ENCODE measurements at places on chromosomes 12 and 14.

DNA sequence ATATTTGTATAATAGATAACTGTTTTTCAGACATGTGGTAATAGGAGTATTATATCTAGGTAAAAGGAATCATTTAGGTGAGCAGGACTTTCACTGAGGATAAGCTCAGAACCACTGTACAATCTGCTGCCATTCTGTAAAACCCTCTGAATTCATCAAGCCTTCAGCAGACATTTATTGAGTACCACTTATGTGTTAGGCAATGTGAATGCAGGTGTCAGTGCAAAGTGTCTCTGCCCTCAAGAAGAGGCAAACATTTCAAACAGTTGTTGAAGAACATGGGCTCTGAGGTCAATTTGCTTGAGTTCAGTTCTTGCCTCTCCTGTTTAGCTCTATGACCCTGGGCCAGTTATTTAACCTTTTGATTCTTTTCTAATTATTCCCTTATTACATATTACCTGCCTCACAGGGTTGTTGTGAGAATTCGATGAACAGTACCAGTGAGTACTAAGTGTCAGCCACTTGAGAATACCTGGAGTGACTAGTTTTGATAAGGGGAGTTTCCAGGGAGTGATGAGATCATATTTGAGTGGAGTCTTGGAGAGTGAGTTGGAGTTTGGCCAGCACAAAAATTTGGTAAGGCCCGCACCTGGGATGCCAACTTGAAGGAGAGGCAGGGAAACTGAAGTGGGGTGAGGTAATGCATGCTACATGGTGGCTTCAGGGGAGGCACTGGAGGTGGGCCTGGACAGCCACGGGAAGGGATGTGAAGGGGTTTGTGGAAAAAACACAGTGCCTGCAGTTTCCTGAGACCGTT lies 33.7 kb downstream of the RASSF8 start:
- no peak for DNase-seq

GRCh38 chr14:23816371-23816770 lies 137.2 kb upstream of the DHRS4 start:
- no peak for DNase-seq

DNA sequence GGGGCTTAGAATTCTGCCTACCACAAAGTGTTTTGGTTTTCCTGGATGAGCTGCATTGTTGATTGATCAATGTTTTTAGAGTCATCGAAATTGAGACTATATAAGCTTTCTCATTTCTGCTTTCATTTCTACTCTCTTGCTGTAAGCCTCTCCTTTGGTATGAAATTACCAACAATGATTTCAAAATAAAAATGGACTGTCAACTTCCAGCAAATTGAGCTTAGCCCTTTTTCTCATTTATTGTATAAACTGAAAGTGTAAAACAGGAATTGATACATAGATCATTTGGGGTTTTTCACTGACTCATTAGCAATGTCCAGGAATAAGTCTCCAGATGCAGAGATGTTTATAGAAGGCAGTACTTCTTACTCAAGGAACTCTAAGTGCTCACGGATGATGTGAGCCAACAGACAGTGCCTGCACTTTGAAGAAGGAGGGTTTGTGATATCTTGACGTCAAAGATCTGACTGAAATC lies 20.0 kb upstream of the PCNX1 start:
- no peak for DNase-seq

- no peak for DNase-seq
These were observed 106.6 kb upstream of the NCOR2 start for GRCh38 chr12:124673801-124674617.

DNA sequence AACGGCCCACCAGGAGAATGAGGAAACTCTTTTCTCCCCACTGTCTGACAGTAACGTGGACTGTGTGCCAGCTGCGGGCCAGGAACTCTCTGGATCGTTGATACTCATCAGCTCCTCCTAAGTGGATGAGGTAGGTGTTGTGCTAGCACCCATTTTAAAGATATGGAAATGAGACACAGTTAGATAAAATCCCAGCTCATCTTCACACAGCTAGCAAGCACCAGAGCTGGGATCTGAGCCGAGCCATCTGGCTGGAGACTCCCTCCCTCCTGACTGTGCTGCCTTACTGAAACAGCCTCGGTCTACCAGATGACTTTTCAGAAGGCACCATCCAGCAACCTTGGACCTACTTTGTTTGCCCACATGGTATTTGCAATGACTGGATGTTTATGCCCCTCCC lies 49.2 kb downstream of the TMEM132D start:
- no peak for DNase-seq

- DNase-seq, result no peak
These were observed 85.7 kb upstream of the LMO3 start for GRCh38 chr12:16691624-16692023.

DNA sequence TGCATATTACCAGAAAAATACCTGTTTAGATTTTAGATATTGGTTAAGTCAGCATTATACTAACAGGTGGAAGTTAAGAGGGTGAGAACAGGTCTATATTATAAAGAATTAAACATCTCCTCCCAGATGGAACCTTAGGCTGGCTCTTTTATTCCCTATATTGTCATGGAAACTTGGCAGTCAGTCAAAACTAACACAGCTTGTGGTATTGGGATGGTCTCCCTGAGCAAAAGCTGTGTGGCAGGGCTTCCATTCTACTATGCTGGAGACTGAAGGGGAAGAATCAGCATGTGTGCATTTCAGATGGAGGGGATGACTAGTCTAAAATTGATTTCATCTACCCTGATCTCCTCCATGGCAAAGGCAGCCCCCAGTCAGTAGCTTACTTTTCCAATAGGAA lies 66.7 kb downstream of the SMOC1 start:
- no peak for DNase-seq

DNA sequence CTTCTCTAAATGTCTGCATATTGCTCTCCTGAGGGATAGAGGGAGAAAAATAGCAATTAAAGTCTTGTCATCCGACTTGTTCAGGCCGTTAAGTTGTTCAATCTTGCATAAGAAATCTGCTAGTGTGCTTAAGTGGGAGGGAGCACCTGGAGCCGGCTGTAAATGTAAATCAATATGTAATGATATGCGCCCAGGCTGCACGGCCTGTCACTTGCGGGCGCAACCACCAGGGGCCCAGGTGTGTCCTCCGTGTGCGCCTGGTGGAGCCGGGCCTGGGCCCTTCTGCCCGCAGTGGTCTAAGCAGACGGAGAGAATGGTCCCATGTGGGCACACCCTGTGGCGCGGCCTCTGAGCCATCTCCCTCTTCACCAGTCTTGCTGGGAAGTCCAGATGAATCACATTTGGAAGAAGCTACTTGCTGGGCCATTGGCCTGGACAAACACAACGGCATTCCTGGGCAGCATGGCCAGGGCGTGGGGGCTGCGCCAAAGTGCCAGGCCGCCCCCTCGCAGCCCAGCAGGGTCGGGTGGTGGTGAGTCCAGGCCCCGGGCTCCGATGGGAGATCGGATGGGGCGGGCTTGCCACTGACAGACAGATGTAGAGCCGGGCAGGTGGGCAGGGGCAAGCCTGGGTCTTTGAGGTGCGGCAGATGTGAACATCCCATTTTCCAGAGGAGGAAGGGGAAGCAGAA lies 193.3 kb upstream of the C14orf180 start:
- no peak for DNase-seq

GRCh38 chr14:23352506-23353432 lies at the start of gene SLC22A17:
Gene SLC22A17, minus strand, starts transcription at chr14:23352887.
- peak; percentile 34 for DNase-seq

Data from stimulated activated CD8-positive, alpha-beta memory T cell treated with anti-CD3 and anti-CD28 coated beads, Interleukin-4, amount 100 ng/mL, for 24 hours (primary cell).